MCF 10A (cell line): ENCODE measurements at places on chromosomes 4 and X. TPM values are rescaled to one million over a fixed set of nuclear protein-coding genes. Genes with fewer than 3 reads are reported as not detected.

Gene EXOC1L
- not detected in 2 replicates for total RNA-seq

Gene TCEAL7
- not detected in 2 replicates for total RNA-seq

Gene PIN4
- total RNA-seq = 7.0 and 7.6 TPM in 2 replicates

Gene MAGED4
- not detected in 2 replicates for total RNA-seq

- no peak for DNase-seq
Measured at GRCh38 chrX:4110964-4111363, 397.5 kb upstream of the PRKX start.

DNA sequence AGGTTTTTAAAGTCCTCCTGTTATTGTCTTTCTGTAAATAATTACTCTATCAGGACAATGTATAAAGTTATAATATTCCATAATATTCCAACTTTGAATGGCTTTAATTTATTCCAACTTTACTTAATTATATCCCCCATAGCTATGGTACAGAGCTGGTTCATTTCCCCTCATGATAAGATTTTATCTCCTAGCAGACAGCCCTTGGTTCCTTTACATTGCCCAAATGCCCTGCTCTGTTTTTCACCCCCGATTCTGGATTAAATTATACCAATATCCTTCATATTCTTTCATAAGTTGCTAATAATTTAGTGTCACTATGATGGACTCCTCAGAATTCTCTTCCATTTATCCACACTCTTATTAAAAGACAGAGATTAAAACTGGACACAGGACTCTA, 340.5 kb downstream of the MAPK10 start:
- no peak for DNase-seq

DNA sequence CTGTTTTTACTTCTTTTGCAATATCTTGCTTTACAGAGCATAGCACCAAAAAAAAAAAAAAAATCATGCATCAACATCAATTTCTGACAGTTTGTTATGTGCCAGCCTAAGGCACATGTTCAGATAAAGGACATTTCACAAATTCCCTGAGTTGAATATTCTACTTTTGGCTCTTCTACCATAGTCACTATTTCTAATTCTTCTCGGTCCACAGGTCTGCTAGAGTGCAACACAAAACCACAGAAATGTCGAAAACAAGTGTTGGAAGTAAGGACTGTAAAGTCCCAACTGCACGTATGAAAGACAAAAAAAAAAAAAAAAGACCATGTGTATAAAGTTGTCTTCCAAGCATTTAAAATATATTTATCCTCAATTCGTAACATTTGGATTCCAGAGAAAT, 494.2 kb upstream of the INTU start:
- DNase-seq = no peak

- no peak for DNase-seq
Measured at GRCh38 chr4:29079260-29079659, 1640.9 kb upstream of the PCDH7 start.

DNA sequence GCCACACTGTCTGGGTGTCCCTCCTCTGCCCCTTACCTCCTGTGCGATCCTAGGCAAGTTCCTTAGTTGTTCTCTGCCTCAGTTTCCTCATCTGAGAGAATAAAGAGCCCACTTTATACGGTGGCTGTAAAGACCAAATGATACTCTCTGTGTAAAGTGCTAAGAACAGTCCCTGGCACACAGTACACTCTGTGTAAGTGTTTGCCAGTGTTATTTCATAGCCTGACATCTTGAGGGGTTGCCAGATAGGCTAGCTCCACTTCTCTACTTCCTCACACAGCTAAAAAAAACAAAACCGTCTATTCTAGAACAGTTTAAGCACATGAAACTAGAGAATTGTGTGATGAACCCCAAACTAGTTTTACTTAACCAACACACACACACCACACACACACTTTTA, 17.1 kb downstream of the SPON2 start:
- DNase-seq = no peak

DNA sequence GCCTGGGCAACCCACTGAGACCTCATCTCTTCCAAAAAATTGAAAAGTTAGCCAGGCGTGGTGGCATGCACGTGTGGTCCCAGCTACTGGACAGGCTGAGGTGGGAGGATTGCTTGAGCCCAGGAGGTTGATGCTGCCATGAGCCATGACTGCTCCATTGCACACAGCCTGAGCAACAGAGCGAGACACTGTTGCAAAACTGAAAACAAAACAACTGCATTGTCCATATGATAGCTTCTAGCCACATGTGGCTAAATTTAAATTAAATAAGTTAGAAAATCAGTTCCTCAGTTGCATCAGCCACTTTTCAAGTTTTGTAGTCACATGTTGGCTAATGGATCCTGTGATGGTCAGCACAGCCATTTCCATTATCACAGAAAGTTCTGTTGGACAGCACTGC, 67.9 kb downstream of the GAB1 start:
- peak; percentile 8 for DNase-seq

DNA sequence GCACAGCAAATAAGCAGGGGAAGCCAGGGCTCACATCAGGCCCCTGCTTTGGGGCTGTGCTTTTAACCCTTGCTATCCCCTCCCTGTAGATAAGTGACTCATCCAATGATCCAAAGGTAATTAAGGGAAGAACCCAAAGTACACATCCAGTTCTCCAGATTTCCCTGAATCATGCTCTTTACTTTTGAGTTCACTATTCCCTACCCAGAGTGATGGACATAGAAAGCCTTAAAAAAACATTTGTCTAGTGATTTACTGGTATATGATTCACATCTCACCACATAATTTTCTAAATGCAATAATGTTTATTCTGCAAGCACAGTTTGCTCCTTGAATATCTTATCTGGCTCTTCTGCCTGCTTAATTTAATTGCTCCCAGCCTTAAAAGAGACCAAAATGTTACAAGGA, 136.2 kb downstream of the PPP3CA start:
- DNase-seq = peak; percentile 64

DNA sequence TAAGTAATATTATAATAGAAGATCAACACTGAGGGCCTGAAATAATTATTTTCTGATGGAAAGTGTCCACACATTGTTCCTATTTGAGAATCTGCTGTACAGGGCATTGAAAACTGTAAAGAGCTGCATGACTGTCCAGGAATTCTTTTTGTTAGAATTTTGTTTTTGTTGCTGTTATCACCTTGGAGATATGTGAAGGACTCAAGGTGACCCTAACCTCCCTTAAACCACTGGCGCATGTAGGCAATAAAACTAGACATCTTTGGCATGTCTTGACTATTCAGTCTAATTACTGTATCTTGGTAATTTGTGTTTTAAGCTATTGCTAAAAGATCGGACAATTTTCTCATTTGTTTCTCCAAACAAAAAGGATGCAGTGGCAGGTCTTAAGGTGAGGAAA, 55.5 kb upstream of the SMIM10 start:
- no peak for DNase-seq

DNA sequence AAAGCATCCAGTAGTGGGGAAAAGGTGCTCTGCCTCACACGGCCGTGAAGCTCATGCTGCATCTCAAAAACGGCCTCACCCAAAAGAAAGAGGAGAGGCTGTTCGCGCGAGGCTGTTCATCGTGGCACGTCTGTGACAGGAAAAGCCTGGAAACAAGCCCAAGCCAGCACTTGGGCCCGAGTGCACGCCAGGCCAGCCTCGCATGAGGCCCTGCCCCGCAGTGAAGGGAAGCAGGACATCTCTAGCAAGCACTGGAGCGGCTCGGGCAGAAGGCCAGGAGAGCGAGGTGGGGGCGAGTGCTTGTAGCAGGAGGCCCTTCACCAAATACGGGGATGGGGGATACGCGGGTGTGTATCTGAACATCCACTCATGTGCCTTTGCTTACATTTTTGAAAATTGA, 39.9 kb upstream of the MXD4 start:
- DNase-seq = no peak
